ENCODE measurements at places on chromosomes 12 and 14.
A peak's percentile ranks its signal among the peaks of the same experiment; 100 is the strongest.

- DNase-seq = no peak
Measured at GRCh38 chr12:67202011-67202677, 67.0 kb upstream of the CAND1 start.

DNA sequence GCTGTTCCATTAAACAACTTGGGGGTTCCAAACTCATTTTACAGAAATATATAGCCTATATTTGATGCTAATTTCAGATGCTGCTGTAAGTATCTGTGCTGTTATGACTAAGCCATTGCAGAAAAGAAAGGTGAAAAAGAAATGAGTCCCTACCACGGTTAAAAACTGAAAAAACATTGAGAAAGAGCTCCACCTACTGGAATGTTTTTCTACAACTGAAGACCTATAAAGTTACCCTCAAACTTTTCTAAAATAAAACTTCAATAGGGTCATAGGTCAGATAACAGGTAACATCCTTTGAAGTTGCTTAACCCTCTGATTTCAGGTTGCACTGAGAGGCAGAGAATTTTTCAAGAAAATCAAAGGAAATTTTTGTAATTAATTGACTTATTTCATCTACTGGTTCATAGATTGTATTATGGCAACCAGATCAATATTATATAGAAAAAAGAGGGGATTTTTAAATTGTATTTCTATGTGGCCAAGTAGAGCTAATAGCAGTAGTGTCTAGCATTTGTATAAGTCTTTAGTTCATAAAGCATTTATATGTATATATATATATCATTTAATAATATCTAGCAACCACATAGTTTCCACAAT is 279.9 kb downstream of the RPS29 start:
- DNase-seq = peak; percentile 16

DNA sequence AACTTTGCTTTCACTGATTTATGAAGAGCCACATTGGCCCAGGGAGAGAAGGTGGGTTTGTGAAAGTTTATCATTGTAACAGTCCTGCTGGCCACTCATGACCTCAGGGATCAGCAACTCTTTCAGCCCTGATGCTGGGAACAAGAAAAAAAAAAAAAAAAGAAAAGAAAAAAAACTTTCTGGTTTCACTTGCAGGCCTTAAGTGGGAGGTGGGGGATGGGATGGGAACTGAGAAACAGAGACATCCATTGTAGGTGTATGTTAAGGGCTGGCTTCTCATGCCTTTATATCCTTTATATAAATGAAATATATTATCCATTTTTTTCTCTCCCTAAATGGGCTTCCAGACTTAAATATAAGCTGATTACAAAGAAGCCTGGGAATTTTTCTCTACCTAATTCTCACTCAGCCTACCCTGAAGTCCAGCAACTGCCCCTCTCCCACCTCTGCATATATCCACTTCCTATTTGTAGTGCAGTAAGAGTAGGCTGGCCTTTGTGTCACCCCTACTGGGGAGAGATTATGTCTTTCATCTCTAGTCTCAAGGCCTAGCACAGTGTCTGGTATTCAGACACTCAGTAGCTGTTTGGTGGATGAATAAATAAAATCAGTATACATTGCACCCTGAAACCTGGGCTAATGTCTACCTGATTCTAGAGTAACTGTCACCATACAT is 187.1 kb downstream of the KICS2 start:
- DNase-seq = no peak

- no peak for DNase-seq
Measured at GRCh38 chr14:61737915-61738314, 24.3 kb upstream of the SNAPC1 start.

GRCh38 chr14:22485178-22485577 is 103.8 kb downstream of the DAD1 start:
- no peak for DNase-seq

DNA sequence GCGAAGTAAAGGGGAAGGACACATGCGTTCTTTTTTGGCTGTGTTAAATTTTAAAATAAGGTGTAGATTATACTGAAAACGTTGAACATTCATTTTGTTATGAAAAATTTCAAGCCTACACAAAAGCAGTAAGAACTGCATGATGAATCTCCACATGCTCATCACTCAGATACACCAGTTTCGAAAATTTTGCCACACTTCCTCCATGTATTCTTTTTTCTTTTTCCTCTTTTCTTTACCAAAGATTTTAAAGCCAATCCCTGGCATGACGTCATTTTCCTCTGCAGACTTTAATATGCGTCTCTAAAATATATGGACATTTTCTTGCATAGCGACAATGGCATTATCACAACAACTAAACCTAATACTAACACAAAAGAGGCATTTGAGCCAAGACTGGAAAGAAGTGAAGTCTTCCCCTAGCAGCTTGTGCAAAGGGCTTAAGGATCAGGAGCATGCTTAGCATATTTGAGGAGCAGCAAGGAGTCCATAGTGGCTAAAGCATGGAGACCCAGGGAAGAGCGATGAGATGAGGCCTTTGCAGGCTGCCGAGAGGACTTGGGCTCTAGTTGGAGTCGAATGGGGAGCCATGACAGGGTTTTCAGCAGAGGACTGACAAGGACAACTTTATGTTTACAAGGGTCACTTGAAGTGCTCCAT is 111.9 kb downstream of the ERC1 start:
- no peak for DNase-seq

DNA sequence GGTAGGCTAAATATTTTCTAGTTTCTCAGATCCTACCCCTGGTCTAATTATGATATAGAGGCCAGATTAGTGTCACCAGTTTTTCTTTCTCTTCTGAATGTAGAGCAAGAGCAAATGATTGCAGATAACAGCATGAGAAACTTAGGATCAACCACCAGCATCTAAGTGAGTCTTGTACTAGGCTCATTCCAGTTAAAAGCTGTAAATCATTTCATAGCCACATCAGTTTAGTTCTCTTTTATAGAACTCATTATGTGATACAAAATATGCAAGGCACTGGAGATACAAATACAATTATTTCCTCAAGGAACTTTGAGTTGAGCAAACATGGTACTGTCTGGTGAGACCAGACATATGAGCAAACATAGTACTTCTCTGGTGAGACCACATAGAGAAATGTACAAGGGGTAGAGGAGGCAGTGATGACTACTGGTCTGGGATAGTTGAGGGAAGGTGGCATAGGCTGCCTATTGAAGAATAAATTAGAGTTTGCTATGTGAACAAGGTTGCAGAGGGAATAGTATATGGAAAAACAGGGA is 59.5 kb downstream of the CRADD start:
- no peak for DNase-seq

- no peak for DNase-seq
Measured at GRCh38 chr14:83913476-83913875, 1616.5 kb upstream of the FLRT2 start.

- no peak for DNase-seq
Measured at GRCh38 chr14:77268989-77269600, 1.9 kb downstream of the NGB start.

GRCh38 chr12:132386926-132387497 is 57.6 kb upstream of the GALNT9 start:
- no peak for DNase-seq

DNA sequence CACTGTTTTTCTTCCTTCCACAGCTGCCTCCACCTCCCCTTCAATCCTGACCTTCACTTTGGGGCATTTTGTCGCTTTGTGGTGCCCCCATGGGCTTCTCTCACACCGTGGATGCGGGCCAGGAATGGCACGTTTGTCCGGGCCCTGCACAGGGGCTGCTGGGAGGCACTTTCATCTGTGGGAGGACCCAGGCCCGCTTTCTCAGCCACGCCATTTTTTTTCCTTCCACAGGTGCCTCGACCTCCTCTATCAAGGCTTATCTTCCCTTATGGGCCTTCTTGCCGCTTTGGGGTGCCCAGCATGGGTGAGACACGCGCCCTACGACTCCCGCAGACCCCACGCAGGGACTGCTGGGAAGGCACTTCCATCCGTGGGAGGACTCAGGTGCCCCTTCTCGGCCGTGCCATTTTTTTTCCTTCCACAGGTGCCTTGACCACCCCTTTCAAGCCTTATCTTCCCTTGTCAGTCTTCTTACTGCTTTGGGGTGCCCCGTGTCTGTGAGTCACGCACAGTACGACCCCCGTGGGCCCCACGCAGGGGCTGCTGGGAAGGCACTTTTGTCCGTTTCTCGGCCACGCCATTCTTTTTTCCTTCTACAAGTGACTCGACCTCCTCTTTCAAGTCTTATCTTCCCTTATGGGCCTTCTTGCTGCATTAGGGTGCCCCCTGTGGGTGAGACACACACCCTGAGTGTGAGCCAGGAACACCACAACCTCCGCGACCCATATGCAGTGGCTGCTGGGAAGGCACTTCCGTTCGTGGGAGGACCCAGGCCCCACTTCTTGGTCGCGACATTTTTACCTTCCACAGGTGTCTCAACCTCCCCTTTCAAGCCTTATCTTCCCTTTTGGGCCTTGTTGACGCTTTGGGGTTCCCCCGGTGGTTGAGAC is 270.7 kb downstream of the ALG10 start:
- DNase-seq = no peak

- DNase-seq = no peak
Measured at GRCh38 chr14:103142026-103142425, 18.8 kb downstream of the TNFAIP2 start.

GRCh38 chr14:55416866-55417265 is 5.2 kb upstream of the ATG14 start:
- DNase-seq = peak; percentile 33

- DNase-seq = no peak
Measured at GRCh38 chr12:15544589-15544988, 222.3 kb downstream of the PTPRO start.

DNA sequence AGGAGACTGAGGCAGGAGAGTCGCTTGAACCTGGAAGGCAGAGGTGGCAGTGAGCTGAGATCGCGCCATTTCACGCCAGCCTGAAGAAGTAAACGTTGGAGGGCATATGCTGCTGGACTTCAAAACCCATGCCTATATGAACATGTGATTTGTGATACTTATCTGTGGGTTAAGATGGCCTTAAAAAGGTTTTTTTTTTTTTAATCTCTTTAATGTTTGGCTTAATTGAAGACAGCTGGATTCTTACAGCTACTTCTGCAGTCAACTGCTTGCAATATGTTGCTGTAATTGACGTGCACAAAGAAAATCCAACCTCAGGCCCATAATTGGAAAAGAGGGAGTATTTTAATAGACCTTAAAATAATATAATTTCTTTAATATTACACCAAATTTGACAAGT is 1.5 kb upstream of the B3GNT4 start:
- DNase-seq = no peak

DNA sequence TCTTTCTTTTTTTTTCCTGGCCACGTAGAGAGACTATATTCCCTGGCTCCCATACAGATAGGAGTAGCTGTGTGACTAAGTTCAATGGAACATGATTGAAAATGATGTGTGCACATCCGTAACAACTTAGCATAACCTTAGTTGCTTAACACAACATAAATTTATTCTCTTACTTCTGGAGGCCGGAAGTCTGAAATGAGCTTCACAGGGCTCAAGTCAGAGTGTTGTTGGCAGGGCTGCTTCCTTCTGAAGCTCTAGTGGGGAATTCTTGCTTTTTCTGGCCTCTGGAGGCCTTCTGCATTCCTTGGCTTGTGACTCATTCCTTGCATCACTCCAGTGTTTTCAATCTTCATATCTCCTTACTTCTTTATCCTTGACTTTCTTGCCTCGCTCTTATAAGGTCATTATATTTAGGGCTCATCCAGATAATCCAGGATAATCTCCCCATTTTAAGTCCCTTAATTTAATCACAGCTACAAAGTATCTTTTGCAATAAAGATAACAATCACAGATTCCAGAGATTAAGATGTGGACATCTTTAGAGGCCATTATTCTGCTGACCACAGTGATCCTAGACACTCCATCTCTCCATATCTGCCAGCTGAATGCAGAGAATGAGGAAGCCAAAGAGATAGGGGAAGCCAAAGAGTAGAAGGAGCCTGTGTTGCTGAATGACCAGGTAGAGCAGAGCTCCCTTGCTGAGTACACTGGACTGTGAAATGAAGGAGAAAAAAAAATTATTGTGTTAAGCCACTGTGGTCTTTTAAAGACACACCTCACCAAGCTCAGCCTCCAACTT is 21.0 kb upstream of the SNX6 start:
- peak; percentile 74 for DNase-seq

- DNase-seq = no peak
Measured at GRCh38 chr12:98113548-98113947, 401.8 kb upstream of the TMPO start.

- DNase-seq = no peak
Measured at GRCh38 chr14:90242444-90242843, 13.9 kb upstream of the PSMC1 start.

DNA sequence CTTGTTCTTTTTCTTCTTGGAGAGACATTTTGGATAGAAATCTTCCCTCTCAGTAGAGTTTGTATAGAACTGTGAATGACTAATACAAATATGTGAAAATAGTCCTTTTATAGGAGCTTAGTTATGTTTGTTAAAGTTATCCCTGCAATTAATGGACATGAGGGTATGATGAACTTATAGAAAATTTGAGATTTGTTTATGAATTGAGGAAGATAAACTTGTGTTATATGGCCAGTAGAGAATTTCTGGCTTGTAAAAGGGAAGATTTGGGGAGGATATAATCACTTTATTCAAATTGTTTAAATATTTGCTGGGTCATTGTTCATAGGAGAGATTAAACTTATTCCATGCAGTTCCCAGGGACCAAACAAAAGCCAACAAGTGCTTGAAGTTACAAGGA is 119.6 kb downstream of the DAAM1 start:
- no peak for DNase-seq

GRCh38 chr12:20274008-20274407 is 94.3 kb upstream of the PDE3A start:
- DNase-seq = no peak

DNA sequence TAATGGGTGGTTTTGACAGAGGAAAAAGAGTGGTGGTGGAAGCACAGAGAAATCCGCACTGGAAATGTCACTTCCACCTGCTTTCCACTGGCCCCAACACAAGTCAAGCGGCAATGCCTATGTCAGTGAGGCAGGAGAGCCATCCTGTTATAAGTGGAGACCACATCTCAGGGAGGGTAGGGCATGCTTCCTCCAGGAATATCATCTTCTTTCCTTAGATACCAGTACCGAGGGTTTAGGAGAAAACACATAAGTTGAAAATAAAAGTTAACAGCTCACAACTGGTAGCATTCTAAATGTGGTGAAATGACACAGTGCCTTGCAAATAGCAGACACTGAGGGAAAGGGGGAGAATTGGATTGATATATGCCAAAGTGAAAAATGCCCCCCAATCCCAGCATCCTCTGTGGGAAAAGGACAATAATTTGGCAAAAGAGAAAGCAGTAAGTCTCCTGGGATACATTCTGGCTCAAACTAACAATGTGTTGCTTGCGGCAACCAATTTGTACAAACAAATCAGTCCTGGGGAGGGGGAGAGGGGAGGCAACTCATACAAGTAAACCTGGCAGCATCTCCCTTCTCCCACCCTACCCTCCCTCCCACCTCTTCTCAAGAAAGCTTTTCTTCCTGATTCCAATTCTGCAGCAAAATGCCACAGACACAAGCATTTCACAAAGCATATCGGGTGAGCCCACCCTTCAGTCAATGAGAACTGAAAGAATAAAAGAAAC is 57.1 kb downstream of the STON2 start:
- no peak for DNase-seq

DNA sequence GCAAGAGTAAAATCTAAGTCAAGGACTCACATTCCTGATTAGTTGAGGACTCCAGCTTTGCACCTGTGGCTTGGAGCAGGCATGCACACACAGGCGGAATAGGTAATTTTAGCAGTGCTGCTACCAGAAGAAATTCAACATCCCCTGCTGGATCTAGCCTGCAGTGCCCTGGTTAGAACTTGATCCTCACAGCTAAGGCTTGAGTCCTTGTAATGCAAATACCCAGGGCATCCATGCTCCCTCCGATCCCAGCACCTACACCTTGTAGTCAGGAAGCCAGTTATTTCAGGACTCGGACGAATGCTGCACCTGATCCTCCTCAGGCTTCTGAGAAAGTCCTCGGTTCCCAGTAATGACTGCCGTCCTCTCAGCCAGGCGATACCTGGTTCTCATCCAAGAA is 309.0 kb upstream of the AMIGO2 start:
- no peak for DNase-seq

Measured in Caco-2 (cell line).